ENCODE measurements at places on chromosomes 1 and 21.
A peak's percentile ranks its signal among the peaks of the same experiment; 100 is the strongest.

- DNase-seq: no peak
Measured at GRCh38 chr1:214075999-214076707, 88.4 kb downstream of the PROX1 start.

DNA sequence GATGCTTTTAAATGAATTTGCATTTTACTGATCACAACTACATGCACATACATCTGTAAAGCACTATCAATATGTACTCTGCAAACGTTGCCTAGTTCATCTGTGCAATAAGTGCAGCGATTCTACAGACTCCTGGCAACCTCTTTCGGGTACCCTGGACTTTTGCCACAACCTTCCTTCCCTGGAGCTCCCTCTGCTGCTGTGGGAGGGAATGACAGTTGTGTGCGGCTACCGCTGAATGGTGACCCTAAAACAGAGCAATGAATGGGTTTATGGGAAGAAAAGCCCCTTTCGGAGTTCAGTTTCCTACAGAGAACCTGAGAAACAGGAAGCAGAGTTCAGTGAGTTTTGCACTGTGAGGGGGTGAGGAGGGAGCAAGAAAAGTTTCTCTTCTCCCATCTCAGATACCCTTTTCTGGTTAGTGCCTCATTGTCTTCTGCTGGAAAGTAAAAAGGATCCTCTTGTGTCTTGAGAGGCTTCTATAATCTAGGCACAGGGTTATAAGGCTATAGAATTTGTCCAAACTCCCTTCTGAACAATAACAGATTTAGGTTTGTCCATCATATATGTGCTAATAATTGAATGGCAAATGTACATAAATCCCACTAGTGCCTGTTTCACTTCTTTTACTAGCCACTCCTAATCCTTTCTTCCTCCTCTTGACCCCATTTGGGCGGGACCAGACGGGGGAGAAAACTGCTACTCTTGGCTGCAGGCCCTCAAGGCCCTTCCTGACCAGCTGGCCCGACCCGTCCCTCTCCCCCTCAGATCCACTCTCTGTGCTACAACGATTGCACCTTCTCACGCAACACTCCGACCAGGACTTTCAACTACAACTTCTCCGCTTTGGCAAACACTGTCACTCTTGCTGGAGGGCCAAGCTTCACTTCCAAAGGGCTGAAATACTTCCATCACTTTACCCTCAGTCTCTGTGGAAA lies 19.8 kb upstream of the SARS1 start:
- no peak for DNase-seq

DNA sequence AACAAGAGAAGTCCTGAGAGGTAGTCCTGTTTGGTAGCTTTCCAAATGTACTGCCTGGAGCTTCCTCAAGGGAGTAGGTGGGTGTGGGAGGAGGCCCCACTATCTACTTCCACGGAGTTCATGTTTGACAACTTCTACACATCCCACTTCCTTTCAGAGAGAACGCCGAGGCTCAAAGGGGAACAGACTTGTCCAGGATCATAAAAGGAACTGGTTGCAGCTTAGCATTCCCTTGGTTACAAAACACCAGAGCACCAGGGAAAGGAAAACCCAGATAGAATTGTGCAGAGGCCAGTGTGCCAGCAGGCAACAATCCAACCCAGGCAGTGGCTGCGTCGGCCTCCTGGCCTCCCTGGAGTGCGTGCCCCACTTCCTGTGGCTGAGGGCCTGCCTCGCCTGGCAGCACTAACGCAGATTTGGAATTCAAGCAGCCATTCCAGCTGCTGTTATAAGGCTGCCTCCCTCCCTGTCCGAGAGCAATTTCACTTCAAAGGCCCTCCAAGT lies 4.2 kb upstream of the RAP1GAP start:
- no peak for DNase-seq

DNA sequence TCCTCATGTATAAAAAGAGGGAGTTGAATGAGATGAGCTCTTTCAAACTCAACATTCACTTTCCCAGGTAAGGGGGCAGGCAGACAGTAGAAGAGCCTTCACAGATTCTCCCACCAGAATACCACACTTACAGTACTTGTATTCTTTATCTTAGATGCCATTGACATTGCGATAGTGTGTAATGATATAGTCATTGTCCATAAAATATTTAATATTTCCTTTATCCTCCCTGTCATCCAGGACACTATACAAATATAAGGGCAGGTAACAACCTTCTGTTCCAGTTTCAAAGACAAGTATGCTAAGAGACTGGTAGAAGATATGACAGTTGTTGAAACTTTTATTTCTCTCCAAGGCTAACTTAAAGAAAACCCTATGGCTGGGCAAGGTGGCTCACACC lies 56.5 kb upstream of the MTF2 start:
- DNase-seq: no peak

DNA sequence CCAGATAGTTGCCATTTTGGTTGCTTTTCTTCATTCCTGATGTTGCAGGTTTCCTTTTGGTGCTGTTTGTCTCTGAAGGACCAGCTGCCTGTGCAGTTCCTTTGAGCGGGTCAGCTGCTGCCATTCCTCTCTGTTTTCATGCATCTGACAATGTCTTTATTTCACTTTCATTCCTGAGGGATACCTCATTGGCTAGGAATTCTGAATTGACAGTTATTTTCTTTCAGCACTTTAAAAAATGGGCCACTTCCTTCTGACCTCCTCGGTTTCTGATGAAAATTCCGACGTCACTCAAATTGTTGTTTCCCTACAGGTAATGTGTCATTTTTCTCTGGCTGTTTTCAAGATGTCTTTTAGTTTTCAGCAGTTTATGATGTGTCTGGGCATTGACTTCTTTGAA lies 24.8 kb downstream of the CCSAP start:
- no peak for DNase-seq

DNA sequence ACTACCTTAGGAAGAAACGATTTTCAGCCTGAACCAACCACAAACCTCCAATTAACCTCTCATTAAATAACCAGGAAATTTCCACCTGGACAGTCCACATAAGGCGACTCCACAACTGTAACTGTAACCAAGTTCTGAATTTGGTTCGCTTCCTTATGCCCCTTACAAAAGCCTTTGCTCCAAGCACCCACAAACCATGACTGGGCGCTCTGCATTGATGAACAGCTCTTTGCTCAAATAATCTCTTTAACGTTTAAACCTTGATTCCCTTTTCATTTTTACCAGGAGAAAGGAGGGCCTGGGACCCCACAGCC lies 38.2 kb upstream of the ZNF124 start:
- DNase-seq: no peak

DNA sequence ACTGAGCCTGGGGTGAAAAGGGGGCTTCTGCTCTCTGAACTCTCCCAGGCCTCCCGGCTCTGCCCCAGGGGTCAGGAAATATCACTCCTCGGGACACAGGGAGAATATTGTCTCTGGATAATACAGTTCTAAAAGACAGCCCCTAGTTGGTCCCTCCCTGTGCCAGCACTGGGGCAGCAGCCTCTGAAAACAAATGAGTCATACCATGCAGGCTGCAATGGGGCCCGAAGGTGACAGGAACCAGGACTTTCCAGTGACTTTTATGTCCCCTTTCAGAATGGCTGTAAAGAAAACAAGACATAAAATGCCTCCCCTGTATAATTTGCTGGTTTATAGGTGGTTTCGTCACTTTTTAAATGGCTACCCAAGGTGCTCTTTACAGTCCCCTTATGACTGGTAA lies 360.0 kb downstream of the NPHP4 start:
- no peak for DNase-seq

DNA sequence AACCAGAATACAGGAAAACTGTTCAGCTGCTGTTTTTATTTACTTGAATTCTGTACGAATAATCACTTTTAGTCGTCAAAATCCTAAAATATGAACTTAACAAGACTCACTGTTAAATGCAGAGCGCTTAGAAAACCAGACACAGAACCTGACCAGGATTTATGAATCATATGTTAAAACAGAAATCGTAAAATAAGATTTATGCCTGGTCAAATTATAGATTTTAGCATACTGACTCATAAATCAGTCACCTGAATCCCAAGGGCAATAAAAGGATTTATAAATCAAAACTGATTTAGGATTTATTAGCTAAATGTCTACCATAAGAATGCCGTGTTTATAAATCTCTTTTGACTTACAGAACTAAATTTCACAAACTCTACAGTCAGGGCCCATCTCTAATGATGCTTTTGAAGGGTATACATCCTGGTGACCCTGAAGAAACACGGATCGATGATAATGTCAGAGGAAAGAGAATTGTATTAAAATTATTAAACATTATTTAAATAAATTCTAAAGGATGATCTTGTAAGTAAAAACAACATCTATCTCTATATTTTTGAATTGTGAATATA lies 28.8 kb downstream of the CYYR1 start:
- peak; percentile 38 for DNase-seq

GRCh38 chr1:221794079-221794670 lies 52.3 kb upstream of the DUSP10 start:
- no peak for DNase-seq

DNA sequence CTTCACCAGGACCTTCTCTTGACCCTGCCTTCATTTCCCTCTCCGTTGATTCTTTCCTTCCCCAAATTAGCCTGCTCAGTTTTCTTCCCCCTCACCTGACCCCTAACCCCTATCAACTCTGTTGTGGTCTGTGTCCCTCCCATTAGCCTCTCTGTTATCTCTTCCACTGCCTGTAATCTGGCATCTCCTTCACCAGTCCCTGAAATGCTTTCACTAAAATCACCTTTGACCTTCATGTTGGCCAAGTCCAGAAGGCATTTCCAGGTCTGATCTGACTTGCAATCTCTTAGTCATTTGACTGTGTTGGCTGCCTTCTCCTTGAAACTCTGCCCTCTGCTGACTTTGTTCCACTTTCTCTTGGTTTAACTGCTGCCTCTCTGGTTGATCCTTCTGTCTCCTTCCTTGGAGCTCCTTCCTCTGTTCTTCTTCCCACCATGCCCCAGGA lies 28.2 kb downstream of the ATP8B2 start:
- DNase-seq: no peak

DNA sequence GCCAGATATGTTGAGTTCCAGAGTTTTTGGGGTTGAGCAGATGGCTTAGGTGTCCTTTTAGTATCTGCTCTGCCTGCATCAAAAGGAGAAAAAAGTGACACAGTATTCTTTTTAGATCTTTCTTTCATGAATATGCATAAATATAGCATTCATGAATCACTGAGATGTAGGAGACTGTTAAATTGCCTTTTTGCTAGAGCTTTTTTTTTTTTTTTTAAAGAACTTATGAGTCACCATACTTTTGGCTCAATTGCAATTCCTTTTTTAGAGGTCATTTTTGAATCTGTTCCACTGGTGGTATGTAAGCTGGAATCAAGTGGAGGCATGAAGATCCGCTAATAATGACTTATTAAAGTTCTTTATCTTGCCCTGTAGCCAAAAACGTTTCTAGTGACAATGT lies 480.9 kb upstream of the ZRANB2 start:
- no peak for DNase-seq

DNA sequence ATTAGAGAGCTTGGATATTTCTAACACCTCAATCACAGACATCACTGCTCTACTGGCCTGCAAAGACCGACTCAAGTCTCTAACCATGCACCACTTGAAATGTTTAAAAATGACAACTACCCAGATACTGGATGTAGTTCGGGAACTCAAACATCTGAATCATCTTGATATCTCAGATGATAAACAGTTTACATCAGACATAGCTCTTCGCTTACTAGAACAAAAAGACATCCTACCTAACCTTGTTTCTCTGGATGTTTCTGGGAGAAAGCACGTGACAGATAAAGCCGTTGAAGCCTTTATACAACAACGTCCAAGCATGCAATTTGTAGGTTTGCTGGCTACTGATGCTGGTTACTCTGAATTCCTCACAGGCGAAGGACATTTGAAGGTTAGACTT lies 45.1 kb downstream of the ZYG11B start:
- no peak for DNase-seq

DNA sequence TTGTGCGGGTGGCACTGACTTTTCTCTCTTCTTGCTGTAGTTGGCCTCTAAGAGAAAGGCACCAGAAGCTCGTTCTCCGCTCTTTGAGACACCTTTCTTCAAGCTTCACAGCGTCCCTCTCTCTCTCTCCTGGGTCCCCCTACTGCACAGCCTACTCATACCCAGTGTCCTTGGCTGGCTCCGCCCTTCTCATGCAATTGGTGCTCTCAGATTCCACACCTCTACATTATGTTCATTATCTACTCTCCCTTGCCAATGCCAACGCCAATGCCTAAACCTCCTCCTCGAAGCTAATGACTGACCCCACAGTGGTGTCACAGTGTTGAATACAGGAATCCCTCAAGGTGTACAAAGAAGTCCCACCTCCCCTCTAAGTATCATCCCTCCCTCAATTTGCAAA lies 4.8 kb upstream of the DNAJC28 start:
- DNase-seq: no peak

DNA sequence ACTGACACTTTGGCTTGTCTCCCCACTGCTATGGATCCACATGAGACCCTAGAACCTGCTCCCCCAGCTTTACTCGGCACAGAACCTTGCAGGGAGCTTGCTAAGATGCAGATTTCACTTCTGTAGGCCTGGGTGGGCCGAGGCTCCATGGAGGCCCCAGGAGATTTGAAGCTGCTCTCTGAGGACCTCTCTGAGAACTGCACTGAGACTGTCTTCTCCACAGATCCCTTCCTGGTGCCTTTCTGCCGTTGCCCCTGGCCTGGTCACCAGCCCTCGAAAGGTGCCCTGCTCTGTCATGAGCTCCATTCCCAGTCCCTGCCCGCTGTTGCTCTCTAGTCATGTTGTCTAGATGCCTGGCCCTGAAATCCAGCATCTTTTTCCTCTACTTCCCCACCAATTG lies 588.4 kb downstream of the AJAP1 start:
- no peak for DNase-seq

- DNase-seq: no peak
Measured at GRCh38 chr1:188496506-188496905, 1667.8 kb downstream of the PLA2G4A start.

DNA sequence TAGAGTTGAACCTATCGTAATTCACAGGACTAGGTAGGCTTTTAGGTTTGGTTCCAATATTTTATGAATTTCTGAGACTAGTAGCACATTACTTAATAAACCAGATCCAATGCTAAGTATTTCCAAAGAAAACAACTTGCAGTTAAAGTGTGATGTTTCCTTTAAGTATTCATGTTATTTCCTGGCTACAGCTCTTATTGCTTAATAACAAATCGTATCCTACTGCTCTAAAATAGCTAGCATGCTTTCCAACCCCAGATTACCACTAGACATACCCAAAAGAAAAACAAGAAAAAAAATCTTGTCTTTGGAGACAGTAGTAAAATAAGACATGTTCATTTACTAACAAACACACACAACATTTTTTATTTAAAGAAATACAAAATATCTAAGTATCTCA lies 898 bp downstream of the KRTAP27-1 start:
- DNase-seq: no peak

DNA sequence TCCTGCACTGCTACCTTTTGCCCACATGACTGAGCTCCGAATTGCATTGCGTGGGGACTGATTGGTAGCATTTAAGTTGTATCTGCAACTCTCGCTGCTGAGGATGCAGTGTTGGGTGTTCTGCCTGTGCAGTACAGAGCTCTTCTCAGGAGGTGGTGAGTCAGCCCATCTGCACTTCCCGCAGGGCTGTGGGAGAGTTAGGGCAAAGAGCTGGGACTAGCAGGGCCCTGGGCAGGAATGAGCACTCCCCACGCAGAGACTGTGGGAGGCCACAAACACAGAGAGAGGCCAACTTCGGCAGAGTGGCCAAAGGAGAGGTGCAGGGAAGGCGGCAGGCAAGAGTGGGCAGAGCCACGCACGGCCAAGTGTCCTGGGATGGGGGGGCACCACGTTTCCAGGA lies 244.7 kb downstream of the SIPA1L2 start:
- no peak for DNase-seq
